ENCODE measurements at places on chromosomes 12 and 14.
A peak's percentile ranks its signal among the peaks of the same experiment; 100 is the strongest.

- no peak for DNase-seq
These were observed 18.0 kb upstream of the NKX2-1 start for GRCh38 chr14:36538051-36538450.

DNA sequence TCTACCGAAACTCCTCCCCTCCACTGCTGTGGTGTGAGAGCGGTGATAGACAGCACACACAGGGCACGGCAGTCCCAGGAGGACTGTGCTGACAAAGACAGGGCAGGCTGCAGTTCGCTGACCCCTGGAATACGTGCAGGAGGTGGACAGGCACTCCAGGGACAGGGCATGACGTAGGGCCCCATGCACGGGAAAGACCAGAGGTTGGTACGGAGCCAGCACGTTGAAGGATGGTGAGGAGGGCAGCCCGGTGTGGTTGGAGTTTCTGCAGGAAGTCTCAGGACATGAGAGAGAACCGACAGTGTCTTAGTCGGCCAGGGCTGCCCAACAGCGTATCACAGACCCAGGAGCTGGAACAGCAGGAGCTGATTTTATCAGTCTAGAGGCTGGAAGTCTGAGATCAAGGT lies 254.2 kb upstream of the FKBP4 start:
- no peak for DNase-seq

- DNase-seq: no peak
These were observed 55.5 kb downstream of the FAM222A start for GRCh38 chr12:109768901-109769670.

DNA sequence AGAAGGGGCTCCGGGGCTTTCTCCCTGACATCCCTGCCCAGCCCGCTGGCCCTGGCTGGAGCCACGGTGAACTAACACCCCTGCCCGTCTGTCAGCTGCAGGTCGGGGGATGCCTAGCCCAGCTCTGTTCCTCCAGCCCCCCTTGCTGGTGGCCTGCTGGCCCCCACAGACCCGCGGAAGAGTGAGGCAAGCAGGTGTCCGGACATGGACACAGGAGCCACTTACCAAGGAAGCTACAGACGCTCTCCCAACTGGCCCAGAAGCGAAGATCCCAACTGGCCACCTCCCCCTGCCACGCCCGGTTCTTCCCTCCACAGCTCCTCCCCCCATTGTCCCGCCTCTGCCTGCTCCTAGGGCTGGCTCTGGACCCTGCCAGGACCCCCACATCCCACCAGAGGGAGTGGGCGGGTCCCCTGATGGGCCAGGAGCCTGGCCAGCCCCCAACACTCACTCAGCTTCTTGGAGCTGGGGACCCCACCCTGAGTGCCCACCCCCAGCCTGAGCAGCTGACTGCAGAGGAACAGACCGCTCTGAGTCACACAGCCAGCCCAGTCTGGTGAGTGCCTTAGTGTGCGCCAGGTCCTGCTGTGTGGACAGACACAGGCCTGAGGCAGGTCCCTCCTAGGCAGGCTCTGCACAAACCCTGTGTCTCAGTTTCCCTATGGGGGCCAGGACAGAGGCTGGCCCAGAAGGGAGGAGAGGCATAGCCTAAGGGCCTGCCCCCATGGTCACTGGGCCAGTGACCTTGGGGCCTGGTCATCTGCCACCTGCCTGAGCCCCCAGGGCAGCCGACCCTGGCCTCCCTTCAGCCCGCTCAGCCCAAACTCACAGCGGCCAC lies 7.7 kb downstream of the AHNAK2 start:
- DNase-seq: no peak

GRCh38 chr14:95523051-95523814 lies 6.8 kb upstream of the SYNE3 start:
- DNase-seq: peak; percentile 35

DNA sequence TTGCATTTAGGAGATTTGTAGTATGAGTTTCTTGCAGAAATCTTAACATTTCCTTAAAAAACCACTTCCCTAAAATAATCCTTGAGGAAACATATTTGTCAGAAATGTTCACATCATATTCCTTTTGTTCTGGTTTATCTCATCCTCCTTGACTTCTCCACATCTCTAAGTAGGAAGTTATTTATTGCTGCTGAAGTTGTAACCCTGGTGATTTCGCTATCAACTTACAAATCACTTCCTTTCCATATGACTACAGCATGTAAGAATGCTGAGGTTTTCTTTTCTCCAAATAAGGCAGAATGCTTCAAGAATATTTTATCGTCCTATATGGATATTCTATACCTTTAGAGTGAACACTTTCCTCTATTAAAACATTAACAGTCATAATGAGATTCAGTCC lies 751.7 kb downstream of the NRXN3 start:
- DNase-seq: no peak

GRCh38 chr12:106211973-106212372 lies 35.8 kb downstream of the CKAP4 start:
- no peak for DNase-seq

DNA sequence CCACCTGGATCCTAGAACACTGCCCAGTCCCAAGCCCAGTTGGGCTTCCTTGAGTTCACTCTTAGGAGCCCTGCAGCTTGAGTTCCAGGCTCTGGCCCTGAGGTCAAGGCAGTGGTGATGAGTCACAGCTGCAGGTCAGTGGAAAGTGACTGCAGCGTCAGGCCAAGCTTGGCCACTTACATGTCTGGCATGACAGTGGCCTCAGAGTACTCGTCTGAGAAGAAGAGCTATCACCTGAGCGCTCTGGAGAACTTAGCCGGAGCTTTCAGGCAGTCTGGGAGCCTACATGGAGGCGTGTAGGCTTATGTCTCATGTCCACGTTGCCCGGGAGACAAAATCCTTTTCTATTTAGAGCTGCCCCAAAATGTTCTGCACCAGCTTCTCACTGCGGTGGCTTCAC lies 75.6 kb downstream of the ARL6IP4 start:
- DNase-seq: no peak

GRCh38 chr12:27711317-27711682 lies 668 bp downstream of the MRPS35 start:
- no peak for DNase-seq

DNA sequence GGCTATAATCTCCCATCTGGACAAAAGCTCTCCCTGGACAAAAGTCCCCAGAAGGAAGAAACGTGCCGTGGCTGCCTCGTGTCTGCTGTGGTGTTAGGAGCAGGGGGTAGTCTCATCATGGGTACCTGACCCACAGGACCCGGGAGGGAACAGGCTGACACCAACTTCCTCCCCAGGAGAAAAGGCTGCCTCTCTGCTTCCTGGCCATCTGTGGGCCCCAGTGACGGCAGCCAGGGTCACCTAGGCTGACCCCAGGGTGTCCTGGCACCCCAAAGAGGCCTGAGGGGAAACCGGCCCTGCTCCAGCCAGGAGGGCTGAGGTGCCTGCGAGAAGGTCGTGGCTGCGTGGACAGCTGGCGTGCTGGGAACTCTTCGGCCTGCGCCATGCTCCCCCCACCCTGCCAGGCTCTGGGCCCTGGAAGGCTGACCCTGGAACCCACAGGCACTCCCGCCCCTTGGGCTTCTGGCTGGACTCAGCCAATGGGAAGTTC lies 133.9 kb downstream of the RFLNA start:
- DNase-seq: no peak

- no peak for DNase-seq
These were observed 192.1 kb downstream of the CPNE8 start for GRCh38 chr12:38713294-38713693.

GRCh38 chr12:109880043-109880931 lies at the start of gene GLTP:
GLTP (minus strand) TSS chr12:109880541; CDS start chr12:109880374, 167 bp downstream.
- peak; percentile 89 for DNase-seq

GRCh38 chr14:100609331-100609870 lies 22.2 kb upstream of the BEGAIN start:
- no peak for DNase-seq

GRCh38 chr12:23533265-23533664 lies 416.2 kb downstream of the SOX5 start:
- no peak for DNase-seq

- DNase-seq: no peak
These were observed 299.8 kb downstream of the NRXN3 start for GRCh38 chr14:78469947-78470346.

All from activated CD4-positive, alpha-beta T cell treated with anti-CD3 and anti-CD28 coated beads for 4 hours (primary cell).